Central memory CD8-positive, alpha-beta T cell (primary cell): ENCODE measurements at places on chromosomes 5 and 9.

GRCh38 chr9:137083394-137084004 lies 3.3 kb upstream of the MAN1B1 start:
- H3K36me3 ChIP-seq: peaks cover 23% of the 10 kb centered on the region
- H3K4me1 ChIP-seq: peaks cover 19% of the 10 kb centered on the region
- DNase-seq: no peak
- no peak overlapping the region for H3K4me3 ChIP-seq

DNA sequence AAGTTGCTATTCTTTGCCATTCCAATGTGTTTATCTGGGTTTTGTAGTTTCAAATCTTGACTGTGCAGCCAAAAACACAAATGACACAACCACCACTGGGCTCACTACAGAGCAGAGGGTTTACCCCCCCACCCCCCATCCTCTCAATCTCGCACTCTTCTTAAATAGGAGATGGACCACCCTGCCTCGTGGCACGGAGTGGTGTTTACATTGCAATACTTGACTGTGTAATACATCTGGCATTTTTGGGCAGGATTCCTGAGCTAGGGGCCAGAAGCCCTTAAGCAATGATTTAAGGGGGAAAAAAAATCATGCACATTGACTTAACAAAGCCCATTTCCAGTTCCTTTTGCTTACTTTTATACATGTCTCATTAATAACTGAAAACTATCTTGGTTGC lies 19.0 kb downstream of the PTCH1 start:
- DNase-seq: no peak
- no peak overlapping the region for H3K27ac ChIP-seq
- H3K4me1 ChIP-seq: peaks cover 51% of the 10 kb centered on the region
- H3K27me3 ChIP-seq: no peaks in the 10 kb centered on the region
- H3K4me3 ChIP-seq: no peak overlapping the region

- H3K36me3 ChIP-seq: no peaks in the 10 kb centered on the region
- H3K4me1 ChIP-seq: no peaks in the 10 kb centered on the region
- H3K4me3 ChIP-seq: no peak overlapping the region
- no peak for DNase-seq
Measured at GRCh38 chr5:136073714-136074529, 45.1 kb downstream of the TGFBI start.

DNA sequence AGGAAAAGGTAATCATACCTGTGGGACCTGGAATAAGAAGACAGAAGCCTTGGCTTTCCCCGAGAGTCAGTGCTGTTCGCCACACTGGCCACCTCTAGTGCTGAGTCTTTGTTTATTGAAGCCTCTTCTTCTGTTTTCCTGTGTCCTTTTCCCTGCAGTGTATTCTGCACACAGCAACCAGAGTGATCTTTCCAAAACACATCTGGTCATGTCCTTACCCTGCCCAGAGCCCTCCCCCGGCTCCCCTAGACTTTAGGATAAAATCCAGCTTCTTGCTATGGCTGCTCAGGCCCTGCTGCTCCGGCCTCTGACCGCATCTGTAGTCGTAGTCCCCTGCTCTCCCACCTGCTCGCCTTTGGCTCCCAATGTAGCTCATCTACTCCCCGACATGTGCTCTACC lies 28.3 kb downstream of the GALNT10 start:
- H3K4me3 ChIP-seq: no peak overlapping the region
- peaks cover 15% of the 10 kb centered on the region for H3K36me3 ChIP-seq
- H3K27ac ChIP-seq: peak overlapping the region; percentile 87
- H3K27me3 ChIP-seq: no peaks in the 10 kb centered on the region

DNA sequence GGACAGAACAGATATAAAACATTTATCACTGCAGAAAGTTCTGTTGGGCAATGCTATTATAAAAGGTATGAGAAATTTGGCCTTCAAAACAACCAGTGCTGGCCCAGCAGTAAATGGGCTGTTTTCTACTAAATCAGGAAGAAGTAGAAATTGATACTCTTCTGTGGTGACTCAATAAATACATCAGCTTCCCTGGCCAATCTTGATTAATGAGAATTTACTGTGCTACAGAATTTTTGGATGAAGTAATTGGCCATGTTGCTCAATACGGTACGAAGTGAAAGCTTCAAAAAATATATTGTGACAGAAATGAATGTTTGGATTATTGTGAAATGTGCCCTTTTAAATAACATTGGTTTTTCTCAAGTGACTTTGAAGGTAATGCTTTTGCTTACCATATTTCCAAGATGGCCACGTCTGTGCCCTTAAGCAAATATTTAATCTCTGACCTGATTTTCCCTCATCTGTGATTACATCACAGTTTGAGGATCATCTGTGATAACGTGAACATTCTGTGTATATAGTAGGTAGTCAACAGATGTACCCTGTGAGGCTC lies 4.2 kb downstream of the DNAJA1 start:
- H3K27ac ChIP-seq: peak overlapping the region; percentile 7
- peaks cover 89% of the 10 kb centered on the region for H3K36me3 ChIP-seq
- no peak for DNase-seq
- peaks cover 61% of the 10 kb centered on the region for H3K4me1 ChIP-seq
- H3K4me3 ChIP-seq: peak overlapping the region; percentile 23

DNA sequence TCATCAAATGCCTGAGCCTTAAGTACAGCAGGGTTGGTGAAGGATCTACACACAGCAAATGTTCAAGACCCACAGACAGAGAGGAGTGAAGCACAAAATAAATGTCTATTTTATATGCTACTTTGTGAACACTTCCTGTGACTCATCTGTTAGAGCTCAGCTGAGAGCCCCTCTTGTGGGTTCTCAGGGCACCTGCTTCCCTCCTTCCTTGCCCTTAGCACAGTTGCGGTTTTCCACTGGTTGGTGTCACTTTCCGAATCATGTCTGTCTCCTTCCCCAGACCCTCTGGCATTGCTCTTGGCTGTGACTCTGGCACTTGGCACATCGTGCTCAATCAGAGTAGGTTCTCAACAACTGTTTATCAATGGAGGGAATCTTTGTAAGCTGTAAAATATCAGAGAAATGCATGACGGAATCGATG lies 128.5 kb upstream of the STC2 start:
- no peak overlapping the region for H3K4me3 ChIP-seq
- H3K27ac ChIP-seq: no peak overlapping the region
- H3K4me1 ChIP-seq: no peaks in the 10 kb centered on the region
- peaks cover 24% of the 10 kb centered on the region for H3K27me3 ChIP-seq
- no peak for DNase-seq

DNA sequence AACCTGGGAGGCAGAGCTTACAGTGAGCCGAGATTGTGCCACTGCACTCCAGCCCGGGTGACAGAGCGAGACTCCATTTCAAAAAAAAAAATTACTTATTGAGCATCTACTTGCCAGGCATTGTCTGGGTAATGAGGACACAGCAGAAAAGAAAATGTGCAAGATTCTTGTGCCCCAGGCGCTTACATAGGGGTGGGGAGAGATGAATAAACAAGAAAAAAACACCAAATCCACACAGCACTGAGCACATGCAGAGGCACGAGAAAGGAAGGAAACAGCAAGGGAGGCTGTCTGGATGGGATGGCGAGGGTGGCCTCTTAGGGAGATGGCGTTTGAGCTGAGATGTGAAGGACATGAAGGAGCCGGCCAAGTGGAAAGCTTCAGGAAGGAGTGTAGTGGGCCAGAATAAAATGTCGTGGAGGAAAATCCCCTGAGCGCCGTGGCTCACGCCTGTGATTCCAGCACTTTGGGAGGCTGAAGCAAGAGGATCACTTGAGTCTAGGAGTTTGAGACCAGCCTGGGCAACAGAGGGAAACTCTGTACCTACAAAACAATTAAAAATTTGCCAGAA lies 13.9 kb downstream of the DYNC2I2 start:
- H3K4me3 ChIP-seq: no peak overlapping the region
- H3K27ac ChIP-seq: no peak overlapping the region
- no peaks in the 10 kb centered on the region for H3K27me3 ChIP-seq
- no peaks in the 10 kb centered on the region for H3K4me1 ChIP-seq
- H3K36me3 ChIP-seq: peaks cover 1% of the 10 kb centered on the region

DNA sequence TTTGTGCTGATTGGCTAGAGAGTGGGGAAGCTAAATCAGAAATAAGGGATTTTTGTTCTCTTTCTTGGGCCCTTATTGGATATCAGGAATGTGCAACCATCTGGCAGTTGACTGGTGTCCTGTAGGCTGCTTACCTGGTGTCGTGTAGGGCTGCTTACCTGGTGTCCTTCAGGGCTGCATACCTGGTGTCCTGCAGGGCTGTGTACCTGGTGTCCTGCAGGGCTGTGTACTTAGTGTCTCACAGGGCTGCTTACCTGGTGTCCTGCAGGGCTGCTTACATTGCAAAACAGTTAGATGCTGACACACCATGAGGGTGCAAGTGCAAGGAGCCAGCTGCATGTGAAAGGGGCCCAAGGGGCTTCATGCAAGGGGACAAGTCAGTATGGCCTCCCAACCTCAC lies 249.3 kb downstream of the ICE1 start:
- DNase-seq: no peak
- no peak overlapping the region for H3K27ac ChIP-seq
- H3K4me1 ChIP-seq: no peaks in the 10 kb centered on the region
- no peaks in the 10 kb centered on the region for H3K36me3 ChIP-seq
- no peaks in the 10 kb centered on the region for H3K27me3 ChIP-seq

DNA sequence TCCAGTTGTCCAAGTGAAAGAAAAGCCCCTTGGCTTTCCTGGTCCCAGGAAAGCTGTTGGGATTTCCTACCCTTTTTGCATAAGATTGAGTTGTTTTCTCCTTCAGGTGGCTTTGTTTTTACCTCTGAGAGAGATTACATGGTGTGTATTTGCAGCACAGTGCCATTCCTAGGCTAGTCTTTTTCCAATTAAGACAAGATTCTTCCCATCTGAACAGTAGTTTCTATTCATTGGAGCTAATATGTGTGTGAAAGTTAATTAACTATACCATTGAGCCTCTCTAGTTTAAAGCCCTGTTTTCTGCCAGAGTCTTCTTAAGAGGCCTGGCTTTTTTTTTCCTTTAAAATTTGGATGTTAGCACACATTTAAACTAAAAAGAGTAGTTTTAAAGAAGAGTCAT lies 20.1 kb downstream of the MSANTD3 start:
- H3K27me3 ChIP-seq: no peaks in the 10 kb centered on the region
- no peak for DNase-seq
- H3K4me3 ChIP-seq: no peak overlapping the region
- peaks cover 17% of the 10 kb centered on the region for H3K36me3 ChIP-seq

- H3K4me3 ChIP-seq: no peak overlapping the region
- H3K27me3 ChIP-seq: peaks cover 56% of the 10 kb centered on the region
- H3K4me1 ChIP-seq: no peaks in the 10 kb centered on the region
- no peaks in the 10 kb centered on the region for H3K36me3 ChIP-seq
Measured at GRCh38 chr5:135517631-135518030, 18.1 kb downstream of the NEUROG1 start.

DNA sequence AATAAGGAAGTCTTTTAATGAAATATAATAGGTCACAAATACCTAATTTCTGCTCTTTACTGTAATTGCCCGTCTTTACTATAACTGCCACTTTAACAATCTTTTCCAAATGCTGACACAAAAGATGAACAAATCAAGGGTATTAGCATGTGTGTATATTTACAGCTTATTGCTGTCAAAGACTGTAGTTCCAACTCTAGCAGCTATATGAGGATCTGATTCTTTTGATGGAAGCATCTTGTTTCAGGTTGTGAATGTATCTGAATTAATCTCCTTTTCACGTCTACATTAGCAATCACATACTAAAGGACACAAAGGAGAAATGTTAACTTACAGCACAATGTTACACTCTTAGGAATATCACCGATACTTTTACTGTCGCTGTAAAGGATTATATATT lies 27.9 kb downstream of the RFX3 start:
- H3K4me1 ChIP-seq: peaks cover 18% of the 10 kb centered on the region
- H3K27ac ChIP-seq: no peak overlapping the region
- peaks cover 1% of the 10 kb centered on the region for H3K36me3 ChIP-seq

- no peak overlapping the region for H3K27ac ChIP-seq
- no peak for DNase-seq
- H3K4me3 ChIP-seq: no peak overlapping the region
- H3K36me3 ChIP-seq: no peaks in the 10 kb centered on the region
- H3K27me3 ChIP-seq: no peaks in the 10 kb centered on the region
Measured at GRCh38 chr5:96459313-96460121, 26.5 kb upstream of the PCSK1 start.

- no peak overlapping the region for H3K4me3 ChIP-seq
- no peaks in the 10 kb centered on the region for H3K4me1 ChIP-seq
- DNase-seq: no peak
- H3K27ac ChIP-seq: no peak overlapping the region
- H3K27me3 ChIP-seq: no peaks in the 10 kb centered on the region
- H3K36me3 ChIP-seq: no peaks in the 10 kb centered on the region
Measured at GRCh38 chr9:14978022-14979000, 68.1 kb upstream of the FREM1 start.

- peaks cover 27% of the 10 kb centered on the region for H3K36me3 ChIP-seq
- DNase-seq: no peak
- peak overlapping the region; percentile 87 for H3K4me3 ChIP-seq
Measured at GRCh38 chr9:137255448-137256114, 454 bp downstream of the NELFB start.

- H3K4me1 ChIP-seq: no peaks in the 10 kb centered on the region
- H3K27ac ChIP-seq: no peak overlapping the region
- no peak for DNase-seq
- no peak overlapping the region for H3K4me3 ChIP-seq
- H3K27me3 ChIP-seq: no peaks in the 10 kb centered on the region
Measured at GRCh38 chr5:19104948-19105347, 883.1 kb downstream of the CDH18 start.

DNA sequence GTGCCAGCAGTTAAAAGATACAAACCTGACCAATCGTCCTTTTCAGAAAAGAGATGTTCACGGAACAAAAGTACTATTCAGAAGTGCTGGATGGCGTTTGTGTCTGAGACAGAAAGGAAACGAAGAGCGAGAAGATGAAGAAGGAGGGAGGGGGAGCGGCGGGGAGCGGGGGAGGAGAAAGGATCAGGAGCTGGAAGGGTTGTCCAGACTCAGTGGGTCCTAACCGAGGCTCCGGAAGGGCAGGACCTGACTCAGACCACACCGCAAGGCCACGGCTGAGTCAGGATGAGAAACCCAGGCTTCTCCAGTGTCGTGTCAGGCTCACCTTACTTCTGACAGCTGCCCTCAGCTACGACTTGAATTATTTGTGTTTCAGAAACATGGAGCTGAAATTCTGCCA lies 46.2 kb downstream of the PAX5 start:
- no peak overlapping the region for H3K27ac ChIP-seq
- H3K27me3 ChIP-seq: peaks cover 89% of the 10 kb centered on the region
- peaks cover 6% of the 10 kb centered on the region for H3K36me3 ChIP-seq
- no peak for DNase-seq
- H3K4me3 ChIP-seq: no peak overlapping the region

GRCh38 chr5:150058480-150059126 lies 27.8 kb downstream of the CSF1R start:
- peaks cover 33% of the 10 kb centered on the region for H3K27me3 ChIP-seq
- H3K4me3 ChIP-seq: no peak overlapping the region
- H3K4me1 ChIP-seq: no peaks in the 10 kb centered on the region
- peaks cover 6% of the 10 kb centered on the region for H3K36me3 ChIP-seq
- DNase-seq: no peak

GRCh38 chr9:134214386-134214765 lies 50.0 kb upstream of the RNU6ATAC start:
- no peak for DNase-seq
- no peak overlapping the region for H3K27ac ChIP-seq
- no peaks in the 10 kb centered on the region for H3K27me3 ChIP-seq
- H3K4me3 ChIP-seq: no peak overlapping the region
